H1 (cell line): ENCODE measurements at places on chromosomes 3 and 15.

GRCh38 chr3:195717416-195717815 lies 3.4 kb upstream of the MUC20 start:
- no peak for DNase-seq

DNA sequence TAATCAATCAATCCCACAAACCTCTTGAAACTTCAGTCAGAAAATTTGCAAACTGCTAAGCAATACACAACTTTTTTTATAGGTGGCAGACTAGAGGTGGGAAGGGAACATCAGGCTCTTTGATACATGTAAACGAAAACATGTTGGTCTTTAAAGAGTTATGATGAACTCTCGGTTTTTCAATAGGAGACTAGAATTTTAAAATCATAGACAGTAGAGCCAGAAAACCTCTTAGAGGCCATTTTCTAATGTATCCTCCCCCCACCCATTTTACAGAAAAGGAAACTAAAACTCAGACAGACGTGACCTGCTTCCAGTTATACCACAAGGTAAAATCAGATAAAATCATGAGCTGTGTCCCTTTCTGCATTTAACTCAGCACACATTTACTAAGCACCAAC lies 179.1 kb upstream of the LPP start:
- DNase-seq, result no peak

DNA sequence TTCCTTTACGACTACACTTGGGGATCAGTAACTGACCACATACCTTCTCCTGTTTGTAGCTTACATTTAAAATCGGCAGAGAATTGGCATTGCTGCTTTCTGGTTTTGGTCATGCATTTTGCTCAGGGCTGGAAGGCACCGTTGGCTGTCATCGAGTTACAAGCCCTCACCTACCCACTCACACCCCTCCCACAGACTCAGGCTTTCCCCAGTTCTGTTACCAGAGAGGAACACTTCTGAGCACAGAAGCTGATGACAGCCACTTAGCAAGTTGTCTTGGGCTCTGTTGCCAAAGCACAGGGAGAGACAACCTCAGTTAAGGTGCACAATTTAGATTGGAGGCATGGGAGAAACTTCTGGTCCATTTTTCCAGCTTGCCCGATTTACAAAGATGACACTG lies 204.8 kb upstream of the TOPAZ1 start:
- DNase-seq, result no peak

- DNase-seq, result no peak
These were observed 8.6 kb downstream of the MAPKAPK3 start for GRCh38 chr3:50625231-50626182.

GRCh38 chr3:79255702-79256101 lies 512.1 kb downstream of the ROBO1 start:
- DNase-seq, result no peak

DNA sequence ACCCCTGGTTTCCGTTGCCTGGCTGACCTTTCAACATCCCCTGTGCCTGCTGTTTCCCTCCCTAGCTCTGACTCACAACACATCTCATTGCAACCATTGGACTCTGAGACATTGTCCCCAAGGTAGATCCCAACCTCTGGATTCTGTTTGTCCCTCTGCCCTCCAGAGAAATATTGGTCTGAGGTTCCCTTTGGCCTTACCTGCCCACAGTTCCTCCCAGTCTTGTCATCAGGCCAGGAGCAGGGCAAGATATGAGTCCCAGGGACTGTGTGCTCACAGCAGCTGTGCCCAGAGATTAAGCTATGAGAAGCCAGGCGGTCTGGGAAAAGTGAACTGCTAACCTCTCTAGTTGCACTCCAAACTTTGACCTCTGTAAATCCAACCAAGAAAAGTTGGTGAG lies 168.2 kb upstream of the NR2F2 start:
- no peak for DNase-seq

- DNase-seq, result no peak
These were observed 84.7 kb upstream of the PPIB start for GRCh38 chr15:64247535-64247905.

DNA sequence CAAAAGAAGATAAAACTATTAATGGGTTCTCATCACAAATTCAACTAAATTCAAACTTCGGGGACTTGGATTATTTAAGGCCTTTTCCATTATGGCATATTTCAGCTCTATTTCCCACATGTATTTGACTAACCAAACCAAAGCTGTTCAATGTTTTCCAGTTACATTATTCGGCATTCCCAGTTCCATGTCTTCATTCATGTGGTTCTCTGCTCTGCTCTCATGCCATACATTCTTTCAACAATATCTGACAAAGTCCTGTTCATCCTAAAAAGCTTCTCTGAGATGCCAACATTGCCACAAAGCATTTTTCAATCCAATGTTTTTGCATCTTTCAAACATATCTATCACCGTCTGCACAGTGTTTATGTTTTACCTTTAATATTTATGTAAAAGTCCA lies 141.4 kb downstream of the GREM1 start:
- DNase-seq, result no peak

DNA sequence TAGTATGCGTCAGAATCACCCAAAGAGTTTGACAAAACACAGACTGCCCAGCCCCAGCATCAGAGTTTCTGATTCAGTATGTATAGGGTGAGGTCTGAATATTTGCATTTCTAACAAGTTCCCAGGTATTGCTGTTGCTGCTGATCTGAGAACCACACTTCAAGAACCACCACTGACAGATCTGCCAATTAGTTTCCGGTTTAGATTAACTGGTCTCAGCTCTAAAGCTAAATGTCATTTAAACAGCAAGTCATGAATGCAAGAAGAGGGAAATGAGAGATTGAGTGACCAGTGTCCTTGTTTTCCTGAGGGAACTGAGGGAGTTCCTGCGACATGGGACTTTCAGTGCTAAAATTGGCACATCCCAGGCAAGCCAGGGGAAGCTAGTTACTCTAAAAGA lies 305.0 kb downstream of the ZNF385D start:
- DNase-seq, result no peak

- no peak for DNase-seq
These were observed 3.7 kb downstream of the DUOX1 start for GRCh38 chr15:45133561-45133920.

GRCh38 chr3:20256144-20256543 lies 70.1 kb upstream of the SGO1 start:
- DNase-seq, result no peak

GRCh38 chr3:64417816-64418215 lies 192.6 kb upstream of the PRICKLE2 start:
- no peak for DNase-seq

- DNase-seq, result no peak
These were observed 134.8 kb downstream of the MFSD1 start for GRCh38 chr3:158936530-158937113.

DNA sequence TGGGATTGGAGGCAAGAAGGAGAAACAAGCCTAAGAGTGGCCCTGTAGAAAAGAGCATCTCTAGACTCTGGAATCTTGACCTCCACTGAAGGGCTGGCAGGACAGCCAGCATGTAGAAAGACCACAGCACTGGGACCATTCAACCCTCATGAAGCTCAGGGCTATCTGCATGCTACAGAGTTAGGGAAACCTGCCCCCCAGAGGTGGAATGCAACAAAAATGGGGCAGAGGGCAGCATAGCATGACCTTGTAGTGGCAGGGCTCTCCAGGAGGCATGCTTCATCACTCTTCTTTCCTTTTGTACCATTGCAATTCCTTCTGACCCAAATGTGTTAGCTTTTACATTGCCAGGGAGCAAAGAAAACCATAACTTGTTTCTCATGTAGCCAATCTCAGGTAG lies 445.4 kb downstream of the EPHB1 start:
- DNase-seq, result no peak

DNA sequence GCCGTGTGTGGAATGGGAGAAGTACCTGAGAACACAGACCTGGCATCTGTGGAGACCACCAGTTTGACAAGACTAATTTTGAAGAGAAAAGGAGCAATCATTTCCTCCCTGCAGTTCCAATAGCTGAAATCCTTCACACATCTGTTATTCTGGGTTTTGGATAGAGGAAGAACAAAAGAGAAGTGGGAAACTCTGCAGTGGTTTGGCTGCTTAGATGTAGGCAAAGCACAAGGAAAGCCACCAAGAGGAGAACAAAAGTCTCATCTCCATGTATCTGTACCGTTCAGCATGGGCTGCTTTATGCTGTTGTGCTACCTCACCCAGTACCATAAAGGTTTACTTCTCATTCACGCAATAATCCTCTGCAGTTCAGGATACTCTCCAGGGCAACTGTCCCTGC lies 153.1 kb upstream of the COL8A1 start:
- no peak for DNase-seq

DNA sequence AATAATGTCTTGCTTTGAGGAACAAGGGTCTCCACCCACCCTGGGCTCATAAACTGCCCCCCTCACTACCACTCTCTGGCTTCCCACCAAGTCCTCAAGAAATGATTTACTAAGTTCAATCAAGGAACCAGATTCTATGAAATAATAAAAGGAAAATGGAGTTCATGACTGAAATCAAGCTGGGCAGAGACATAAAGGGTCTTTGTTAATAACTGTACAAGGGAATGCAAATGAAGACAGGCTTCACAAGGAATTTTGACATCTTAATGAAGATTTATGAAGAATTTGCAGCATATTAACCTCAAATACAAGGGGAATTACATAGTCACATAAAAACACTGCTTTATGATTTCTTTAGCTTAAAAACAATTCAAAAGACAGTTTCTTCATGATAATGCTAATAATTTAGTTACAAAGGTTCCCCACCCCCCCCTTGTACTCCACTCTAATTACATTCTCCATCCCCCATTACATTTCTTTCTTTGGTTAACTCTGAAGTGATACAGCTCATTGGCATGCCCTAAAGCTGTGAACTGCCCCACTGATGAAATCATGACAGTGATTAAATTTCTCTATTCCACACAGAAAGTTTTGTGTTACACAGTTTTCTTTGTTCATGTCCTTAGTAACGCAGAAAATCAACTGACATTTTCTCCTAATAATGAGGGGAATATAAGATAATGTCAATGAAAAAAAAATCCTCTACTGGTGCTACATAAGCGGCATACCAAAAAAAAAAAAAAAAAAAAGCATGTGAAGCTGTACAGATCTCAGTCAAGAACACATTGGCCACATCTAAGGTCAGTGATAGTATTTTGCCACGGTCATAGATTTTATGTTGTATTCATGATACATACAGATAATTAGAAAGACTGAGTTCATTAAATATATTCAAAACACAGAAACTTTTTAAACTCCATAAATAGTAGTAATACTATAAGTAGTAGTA lies 54.4 kb downstream of the WWTR1 start:
- no peak for DNase-seq

- DNase-seq, result no peak
These were observed 86.3 kb downstream of the PDZRN3 start for GRCh38 chr3:73538486-73538885.

- no peak for DNase-seq
These were observed 15.9 kb downstream of the ATG7 start for GRCh38 chr3:11288021-11288491.

DNA sequence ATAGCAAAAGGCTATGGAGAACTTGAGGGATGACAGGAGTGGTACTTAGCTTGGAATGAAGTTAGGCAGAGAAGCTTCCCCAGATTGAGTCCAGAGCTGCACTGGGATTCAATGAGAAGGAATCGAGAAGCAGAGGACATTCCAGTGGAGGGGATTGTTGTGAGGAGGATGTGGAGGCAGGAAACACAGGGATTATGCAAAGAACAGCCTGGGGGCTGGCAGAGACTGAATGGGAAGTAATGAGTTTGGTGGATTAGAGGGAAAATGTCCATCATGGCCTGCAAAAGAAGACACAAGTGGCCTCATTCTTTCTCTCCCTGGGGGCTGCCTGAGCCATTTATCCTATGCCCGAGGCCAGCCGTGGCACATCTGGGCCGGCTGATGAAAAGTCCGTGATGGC lies 20.5 kb upstream of the SCN10A start:
- no peak for DNase-seq

- no peak for DNase-seq
These were observed 99.8 kb downstream of the MECOM start for GRCh38 chr3:169563775-169564059.

- no peak for DNase-seq
These were observed 103.3 kb downstream of the IL1RAP start for GRCh38 chr3:190617185-190617584.

GRCh38 chr3:18417904-18418572 lies 7.1 kb downstream of the SATB1 start:
- no peak for DNase-seq

DNA sequence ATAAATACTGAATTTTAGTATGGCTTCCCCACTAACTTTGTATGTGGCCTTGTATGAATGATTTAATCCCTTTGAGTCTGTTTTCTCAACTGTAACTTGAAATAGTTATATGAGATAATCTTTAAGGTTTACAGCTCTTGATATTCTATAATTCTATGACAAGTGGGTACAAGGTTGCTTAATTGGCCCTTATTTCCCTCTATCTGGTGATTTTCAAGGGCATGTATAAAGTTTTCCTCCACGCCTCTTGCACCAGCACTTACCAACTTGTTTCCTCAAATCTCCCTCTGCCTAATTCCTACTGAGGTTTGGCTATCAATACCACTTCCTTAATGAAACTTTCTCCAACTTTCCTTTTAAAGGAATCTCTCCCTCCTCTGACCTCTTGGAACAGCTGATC lies 112.9 kb downstream of the ISL2 start:
- DNase-seq, result no peak

- DNase-seq, result no peak
These were observed 38.8 kb downstream of the DNAJC13 start for GRCh38 chr3:132456136-132456535.

GRCh38 chr3:61608711-61609110 lies 47.3 kb downstream of the PTPRG start:
- DNase-seq, result no peak

DNA sequence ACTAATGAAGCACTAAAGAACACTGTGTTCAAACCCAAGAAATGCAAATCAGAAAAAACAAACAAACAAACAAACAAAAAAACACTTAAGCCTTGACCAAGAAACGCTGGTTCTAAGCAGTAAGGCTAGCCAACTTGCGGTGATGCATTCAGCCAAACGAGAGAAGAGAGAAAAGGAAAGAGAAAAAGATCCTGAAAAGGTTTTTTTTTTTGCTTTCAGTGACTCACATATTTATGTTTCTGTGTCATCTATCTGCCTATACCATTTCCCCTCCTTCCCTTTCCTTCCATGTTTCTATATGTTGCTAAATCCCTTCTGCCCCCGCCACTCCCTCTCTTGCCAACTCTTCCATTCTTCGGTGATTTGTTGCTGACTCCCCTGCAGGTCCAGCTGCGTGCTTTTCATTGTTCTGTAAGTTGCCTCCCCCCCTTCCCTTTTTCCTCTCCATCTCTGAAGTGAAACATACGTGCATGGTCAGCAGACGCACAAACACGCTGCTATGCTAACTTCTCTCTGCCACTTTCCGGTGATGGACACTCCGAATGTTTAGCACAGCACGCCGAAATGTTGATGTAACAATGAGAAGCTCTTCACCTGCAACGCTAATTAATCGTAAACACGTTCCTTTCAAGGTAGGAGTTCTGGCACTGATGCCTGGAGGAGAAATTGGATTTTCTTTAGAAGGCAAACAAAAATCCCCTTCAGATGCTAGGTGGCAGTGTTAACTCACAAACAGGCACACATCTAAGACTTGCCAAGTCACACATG lies 154.4 kb downstream of the TUSC7 start:
- peak; percentile 34 for DNase-seq

DNA sequence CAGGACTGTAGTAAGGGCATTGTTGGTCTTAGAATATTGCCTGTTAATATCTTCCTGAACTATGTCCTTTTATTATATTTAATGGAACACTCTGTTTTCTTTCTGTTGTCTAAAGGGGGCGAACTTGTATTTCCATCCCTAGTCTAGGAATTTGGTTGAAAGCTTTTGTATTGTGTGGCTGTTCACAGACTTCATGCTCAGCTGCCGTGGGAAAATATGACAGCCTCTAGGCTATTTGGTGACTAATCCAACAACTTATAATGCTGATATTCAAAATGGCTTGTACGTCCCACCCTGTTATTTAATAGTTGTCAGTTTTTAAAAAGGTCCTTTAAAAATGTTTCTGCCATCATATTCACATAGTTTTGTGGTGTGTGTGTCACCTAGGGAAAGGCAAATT lies 202.6 kb downstream of the KLHL25 start:
- no peak for DNase-seq
